GM12891 (cell line): ENCODE measurements at places on chromosomes 11 and 22.

- no peak for DNase-seq
These were observed 31.6 kb upstream of the ZBTB16 start for GRCh38 chr11:114027926-114028325.

GRCh38 chr22:25903294-25903693, 161.3 kb downstream of the MYO18B start:
- no peak for DNase-seq

GRCh38 chr22:37582526-37582925, 2.6 kb upstream of the LGALS2 start:
- DNase-seq, result no peak

DNA sequence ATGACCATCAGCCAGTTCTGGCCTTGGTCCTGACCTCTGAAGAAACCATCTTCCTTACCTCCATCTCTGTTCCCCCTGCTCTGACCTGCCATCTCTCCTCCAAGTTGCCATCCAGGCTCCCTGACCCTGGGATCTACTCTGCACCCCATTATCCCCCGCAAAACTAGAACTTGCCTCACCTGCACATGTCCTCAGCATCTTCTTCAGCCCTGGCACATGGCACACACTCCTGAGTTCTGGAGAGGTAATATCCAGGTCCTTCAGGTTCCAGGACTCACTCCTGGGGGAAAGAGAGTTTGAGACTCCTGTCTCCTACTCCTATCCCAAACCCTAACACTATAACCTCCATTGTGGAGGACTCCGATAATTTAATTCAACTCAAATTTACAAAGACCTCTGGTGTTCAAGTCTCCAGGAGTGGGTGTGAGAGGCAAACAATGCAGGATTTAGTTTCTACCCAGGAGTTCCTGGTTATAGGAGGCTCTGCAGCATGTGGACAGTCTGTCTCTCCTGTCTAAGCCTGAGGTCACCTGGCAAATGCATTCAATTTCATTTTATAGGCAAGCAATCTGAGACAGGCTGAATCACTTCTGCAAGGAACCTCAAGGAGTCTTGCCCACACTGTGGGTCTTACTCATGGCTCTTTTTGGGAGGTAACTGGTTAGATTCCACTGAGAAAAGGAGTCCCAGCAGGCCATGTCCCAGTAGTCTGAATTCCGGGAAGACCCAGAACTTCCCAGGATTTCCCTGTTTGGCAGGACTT, 7.3 kb downstream of the TRIM21 start:
- DNase-seq, result no peak

GRCh38 chr11:55854704-55855103, 16.2 kb downstream of the OR5D16 start:
- DNase-seq, result no peak

DNA sequence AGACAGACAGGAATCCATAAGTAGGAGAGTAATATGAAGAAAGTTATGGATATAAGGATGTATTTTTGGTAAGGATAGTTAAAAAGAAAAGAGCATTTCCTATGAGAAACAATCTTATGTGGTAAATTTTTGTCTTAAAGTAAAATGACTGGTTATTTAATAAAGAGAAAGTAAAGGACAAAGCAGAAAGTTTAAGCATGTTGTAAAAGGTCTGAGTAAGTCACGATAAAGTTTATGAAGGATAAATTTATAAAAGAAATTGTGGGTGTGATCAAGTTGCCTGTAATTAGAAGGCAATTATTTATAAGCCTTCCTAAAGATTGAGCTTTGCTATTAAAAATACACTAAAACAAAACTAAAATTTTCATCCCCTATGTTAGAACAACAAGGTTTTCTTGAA, 314.7 kb upstream of the SYN3 start:
- no peak for DNase-seq

DNA sequence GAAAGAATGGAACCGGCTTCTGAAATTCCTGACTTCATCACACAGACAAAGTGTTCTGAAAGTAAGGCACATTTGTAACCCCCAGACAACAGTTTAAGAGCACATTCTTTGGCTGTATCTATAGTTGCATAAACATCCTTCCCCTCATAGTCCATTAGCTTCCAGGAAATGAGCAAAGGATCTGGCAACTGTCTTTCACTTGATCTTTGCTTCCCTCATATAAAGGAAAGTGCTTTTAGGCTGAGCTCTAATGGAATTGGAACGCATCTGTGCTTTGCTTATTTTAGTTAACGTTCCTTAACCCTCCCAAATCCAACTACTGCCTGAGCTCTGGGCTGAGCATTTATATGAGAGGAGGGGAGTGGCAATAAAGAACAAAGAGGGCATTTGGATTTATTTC, 76.9 kb upstream of the API5 start:
- DNase-seq, result no peak

- DNase-seq, result no peak
These were observed 2.5 kb downstream of the MAML2 start for GRCh38 chr11:96340555-96340885.

DNA sequence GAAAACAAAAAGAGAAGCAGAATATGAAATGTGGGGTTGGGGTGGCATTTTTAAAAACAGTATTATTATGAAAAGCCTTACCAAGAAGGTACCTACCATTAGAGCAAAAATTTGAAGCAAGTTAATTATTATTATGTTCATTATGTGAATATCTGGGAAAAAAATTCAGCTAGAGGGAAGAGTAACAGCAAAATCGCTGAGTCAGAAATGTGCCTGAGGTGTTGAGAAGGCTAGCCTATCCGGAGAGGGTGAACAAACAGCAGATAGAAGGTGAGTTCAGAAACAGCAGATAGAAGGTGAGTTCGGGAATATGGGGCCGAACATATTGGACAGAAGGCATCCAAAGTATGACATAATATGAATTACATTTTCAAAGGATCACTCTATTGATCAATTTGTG, 536.8 kb upstream of the ANO5 start:
- DNase-seq, result no peak

GRCh38 chr11:46555267-46556054, 38.4 kb downstream of the AMBRA1 start:
- DNase-seq, result no peak

DNA sequence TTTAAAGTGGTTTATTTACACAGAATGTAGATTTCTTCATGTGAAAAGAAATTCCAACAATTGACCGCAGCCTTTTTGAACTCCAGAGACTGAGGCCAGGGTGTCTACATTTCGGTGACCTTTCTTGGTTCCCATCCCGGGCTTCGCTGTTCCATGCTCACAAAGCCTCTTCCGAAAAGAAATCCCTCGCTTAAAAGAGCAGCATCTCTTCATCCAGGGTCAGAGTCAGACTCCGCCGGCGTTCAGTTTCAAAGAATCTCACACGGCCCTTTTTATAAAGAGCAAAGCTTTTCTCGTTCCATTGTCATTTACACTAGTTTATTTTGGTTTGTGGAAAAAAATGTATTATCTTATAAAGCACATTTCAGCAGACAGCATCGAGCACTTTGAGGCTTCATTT, 530.6 kb upstream of the B3GAT1 start:
- no peak for DNase-seq

- DNase-seq, result no peak
These were observed 19.7 kb upstream of the MUC5AC start for GRCh38 chr11:1138097-1138496.

DNA sequence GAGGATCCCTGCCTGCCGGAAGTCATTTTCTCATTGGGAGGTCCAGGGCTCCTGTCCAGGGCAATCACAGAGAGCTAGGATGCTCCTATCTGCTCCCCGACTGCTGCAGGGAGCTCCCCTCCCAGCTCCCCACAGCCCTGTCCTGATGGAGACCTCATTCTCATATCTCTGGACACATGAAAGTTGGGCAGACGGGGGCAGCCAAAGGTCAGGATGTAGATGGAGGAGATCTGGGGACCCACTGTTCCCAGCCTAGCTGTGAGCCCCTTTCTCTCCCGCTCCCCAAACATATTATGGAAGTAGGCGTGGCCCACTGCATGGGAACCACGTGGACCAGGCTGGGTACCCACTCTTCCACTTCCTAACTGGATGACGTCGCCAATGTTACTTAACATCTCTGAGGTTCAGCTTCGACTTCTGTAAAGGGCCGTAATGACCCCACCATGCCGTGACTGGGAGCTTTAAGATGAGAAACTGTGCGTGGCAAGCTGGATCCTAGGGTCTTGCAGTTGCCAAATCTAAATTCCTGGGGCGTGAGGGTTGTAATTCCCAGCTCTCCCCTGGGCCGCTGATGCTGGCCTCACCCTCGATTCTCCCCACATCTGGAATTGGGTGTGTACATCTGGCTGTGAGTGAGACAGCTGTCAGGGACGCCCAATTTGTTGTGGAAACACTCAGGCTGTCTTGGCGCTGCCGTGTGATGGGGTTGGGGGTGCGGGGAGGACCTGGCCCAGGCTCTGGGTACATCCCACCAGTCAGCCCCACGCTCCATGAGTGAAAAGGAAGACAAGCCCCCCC, 1.8 kb downstream of the CDC42EP2 start:
- DNase-seq, result no peak

DNA sequence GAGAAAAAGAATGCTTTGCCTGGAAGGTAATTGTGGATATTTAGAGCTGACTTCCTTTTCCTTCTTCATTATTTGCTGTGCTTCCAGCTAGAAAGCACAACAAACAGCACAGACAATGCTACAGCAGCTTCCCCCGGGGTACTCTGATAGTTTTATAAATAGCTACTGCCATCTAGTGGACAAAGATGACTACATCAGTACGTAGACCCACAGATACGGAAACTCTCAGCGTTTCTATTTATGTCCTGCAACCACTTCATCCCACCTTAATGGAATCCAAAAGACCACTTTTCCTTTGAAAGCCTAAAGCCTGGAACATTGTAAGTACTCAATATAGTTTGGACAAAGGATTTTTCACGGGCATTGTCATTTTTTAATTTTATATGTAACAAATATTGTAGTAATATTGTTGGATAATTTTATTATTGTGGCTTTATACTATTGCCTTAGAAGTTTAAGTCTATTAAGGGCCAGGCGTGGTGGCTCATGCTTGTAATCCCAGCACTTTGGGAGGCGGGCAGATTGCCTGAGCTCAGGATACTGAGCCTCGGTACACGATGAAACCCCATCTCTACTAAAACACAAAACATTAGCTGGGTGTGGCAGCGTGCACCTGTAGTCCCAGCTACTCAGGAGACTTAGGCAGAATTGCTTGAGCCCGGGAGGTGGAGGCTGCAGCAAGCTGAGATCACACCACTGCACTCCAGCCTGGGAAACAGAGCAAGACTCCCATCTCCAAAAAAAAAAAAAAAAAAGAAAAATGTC, 7.5 kb downstream of the HSPA8 start:
- DNase-seq, result peak; percentile 33

- DNase-seq, result no peak
These were observed 4.9 kb downstream of the RIC8A start for GRCh38 chr11:212150-213100.

- DNase-seq, result no peak
These were observed 48.1 kb downstream of the SPON1 start for GRCh38 chr11:14010665-14011064.

- no peak for DNase-seq
These were observed 38.5 kb downstream of the TNRC6B start for GRCh38 chr22:40216041-40216756.

GRCh38 chr11:122306831-122307391, 190.9 kb upstream of the BLID start:
- no peak for DNase-seq

DNA sequence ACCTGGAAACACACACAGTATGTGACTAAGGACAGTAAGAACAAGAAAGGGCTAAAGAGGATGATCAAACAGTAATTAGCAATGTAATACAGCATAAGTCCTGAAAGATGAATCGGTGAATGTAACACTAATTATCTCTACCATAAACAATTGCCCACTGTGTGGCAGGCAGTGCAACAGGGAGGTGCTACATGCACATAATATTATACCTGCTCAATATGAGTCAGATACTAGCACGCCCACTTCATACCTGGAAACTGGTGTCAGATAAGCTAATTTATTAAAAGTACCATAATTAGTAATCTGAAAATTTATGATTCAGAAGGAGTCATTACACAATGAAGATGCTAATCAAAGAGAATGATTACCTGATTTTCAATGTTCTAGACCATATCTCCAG, 14.9 kb downstream of the CASP12 start:
- DNase-seq, result no peak

DNA sequence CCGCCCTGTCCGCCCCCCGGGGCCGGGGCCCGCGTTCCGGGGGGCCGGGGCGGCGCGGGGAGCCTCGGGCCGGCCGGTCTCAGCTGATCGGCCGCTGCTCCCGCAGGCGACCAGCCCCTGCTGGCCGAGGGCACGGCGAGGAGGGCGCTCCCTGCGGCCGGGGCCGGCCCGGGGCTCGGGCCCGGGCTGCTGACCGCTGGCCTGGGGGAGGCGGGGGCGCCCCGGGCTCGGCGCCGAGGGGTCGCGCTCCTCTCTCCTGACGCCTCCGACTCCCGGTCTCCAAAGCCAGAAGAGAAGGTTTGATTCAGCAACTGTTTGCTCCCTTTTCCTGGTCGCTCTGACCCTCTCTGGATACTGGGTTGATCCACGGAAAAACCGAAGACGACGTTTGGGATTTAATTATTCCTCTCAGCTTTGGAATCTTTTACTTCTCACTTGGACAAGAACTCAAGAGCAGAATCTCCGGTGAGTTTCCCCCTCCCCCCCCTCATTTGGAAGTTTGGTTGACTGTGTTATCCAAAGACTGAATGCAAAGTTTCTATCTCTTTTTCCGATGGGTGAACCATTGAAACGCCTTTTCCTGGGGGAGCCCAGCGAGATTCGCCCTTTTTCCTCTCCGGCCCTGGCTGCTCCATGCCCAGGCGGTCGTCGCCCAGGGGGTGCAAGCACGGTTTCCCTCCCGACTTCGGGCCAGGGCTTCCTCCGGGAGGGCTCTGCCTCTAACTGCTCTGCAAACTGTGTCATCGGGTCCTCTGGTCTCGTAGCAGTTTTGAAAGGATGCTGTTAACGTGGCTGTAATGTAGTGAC, 725 bp downstream of the KDM2A start:
- no peak for DNase-seq

GRCh38 chr22:47043835-47044721, 281.6 kb downstream of the TBC1D22A start:
- DNase-seq, result no peak

GRCh38 chr11:130625578-130626306, 177.3 kb downstream of the ADAMTS15 start:
- no peak for DNase-seq

DNA sequence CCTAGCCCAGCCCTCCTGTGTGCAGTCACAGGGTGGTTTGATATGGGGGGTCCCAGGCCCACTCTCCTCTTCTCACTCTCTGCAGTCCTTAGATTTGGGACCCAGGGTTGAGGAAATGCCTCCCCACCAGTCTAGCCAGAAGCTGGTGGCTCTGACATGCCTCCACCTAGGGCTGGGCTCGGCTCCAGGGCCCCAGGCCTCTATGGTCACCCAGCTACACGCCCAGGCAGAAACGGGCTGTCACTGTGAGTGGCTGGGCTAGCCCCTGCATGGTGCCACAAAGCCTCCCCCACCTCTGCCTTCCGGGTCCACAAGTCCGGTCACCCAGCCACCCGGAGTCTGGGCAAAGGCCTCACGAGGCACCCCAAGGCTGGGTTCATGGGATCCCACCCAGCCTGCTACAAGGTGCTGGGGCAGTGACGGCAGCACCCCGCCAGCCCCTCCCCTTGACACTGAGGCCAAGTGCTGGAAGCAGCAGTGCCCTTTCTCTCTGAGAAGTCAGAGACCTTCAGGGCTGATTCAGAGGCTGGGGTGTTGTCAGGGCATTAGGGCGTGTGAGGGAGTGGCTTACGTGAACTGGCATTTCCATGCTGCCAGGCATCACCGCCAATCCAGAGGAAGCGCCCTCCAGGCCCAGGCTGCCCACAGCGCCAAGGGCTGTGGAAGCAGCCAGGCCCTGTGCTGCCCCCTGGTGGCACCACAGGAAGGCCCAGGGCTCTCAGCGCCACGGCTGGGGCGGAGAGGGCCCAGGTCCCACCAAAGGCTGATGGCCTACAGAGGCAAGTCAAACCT, 638 bp upstream of the PITPNM1 start:
- DNase-seq, result peak; percentile 86
